ENCODE measurements at places on chromosomes 3 and 15.

DNA sequence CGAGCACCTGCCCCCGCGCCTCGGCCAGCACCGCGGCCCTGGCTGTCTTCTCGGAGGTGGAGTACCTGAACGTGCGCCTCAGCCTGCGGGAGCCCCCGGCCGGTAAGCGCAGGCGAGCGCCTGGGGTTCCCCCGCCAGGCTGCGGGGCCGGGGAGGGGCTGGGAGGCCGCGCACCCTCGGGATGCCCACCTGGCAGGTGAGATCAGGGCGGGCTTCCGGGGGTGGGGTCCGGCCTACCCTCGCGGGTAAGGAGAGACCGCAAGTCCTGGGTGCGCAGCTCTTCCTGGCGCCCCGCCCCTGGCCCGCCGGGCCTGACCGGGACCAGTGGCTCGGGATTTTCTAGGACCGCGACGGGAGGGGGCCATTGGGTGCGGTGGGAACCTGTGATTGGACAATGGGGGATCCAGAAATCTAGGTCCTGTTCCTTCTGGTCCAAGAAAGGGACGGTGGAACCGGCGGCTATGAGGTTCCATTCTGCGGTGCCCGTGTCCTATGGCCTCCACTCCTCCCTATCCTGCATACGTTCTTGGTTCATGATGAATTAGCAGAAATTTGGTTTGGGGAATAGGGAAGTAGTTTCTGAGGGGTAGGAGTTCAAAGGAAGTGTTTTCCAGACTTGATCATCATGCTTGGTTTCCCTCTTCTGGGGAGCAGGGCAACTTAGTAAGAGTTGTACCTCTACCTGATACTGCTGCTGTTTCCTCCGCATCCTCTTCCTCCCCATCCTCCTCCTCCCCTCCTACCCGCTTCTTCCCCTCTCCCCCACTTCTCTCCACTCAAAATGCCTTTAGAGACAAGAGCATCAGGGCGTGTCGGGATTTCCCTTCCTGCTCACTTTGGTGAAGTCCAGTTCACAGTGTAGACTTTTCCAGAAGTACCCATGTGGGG is 808 bp downstream of the ARRDC4 start:
- DNase-seq: no peak

- no peak for DNase-seq
These were observed 53.6 kb downstream of the VGLL3 start for GRCh38 chr3:86937306-86937791.

- DNase-seq: no peak
These were observed 107.4 kb downstream of the P2RY1 start for GRCh38 chr3:152942366-152942765.

DNA sequence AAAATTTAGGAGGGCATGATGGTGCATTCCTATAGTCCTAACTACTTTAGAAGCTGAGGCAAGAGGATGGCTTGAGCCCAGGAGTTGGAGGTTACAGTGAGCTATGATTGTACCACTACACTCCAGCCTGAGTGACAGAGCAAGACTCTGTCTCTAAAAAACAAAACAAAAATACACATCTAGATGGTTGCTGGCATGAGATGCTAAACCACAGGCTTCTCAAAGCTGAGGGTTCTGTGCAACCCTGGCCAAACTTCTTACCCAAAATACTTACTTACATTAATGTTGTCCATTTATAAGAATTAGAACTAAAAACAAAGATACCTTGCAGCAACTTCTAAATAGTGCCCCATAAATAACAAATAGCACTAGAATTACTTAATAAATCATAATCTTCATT is 14.3 kb upstream of the ARHGEF3 start:
- no peak for DNase-seq

- no peak for DNase-seq
These were observed 687.0 kb upstream of the NECTIN3 start for GRCh38 chr3:110384601-110385000.

- DNase-seq: no peak
These were observed 75.3 kb downstream of the P2RY1 start for GRCh38 chr3:152910211-152910610.

GRCh38 chr3:58272891-58273290 is 33.2 kb upstream of the RPP14 start:
- no peak for DNase-seq

DNA sequence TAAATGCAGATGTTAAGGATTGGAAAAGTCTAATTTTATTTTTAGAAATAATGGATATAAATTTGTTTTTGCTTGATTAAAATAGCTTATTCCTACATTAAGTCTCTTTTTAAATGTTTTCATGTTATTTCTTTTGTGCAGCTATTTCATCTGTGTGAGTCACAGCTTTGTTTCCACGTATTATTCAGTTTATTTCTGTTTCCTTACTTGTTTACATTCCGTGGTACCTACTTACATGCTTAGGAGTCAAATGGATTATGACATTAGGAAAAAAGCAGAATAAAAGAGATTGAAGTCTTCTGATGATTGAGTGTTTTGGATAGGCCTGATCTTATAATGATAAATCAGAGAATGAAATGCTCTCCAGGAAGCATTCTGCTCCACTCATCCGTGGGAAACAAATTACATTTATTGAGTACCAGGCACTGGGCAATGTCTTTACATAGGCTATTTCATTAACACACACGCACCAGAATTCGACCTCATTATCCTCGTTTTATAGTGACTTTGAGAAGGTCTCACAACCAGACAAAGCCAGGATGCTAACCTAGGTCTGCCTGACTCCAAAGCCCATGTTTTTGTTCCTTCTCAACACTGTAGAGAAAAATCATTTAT is 38.1 kb upstream of the RASA2 start:
- no peak for DNase-seq

GRCh38 chr3:32757618-32758374 is 60.0 kb upstream of the TRIM71 start:
- DNase-seq: no peak

DNA sequence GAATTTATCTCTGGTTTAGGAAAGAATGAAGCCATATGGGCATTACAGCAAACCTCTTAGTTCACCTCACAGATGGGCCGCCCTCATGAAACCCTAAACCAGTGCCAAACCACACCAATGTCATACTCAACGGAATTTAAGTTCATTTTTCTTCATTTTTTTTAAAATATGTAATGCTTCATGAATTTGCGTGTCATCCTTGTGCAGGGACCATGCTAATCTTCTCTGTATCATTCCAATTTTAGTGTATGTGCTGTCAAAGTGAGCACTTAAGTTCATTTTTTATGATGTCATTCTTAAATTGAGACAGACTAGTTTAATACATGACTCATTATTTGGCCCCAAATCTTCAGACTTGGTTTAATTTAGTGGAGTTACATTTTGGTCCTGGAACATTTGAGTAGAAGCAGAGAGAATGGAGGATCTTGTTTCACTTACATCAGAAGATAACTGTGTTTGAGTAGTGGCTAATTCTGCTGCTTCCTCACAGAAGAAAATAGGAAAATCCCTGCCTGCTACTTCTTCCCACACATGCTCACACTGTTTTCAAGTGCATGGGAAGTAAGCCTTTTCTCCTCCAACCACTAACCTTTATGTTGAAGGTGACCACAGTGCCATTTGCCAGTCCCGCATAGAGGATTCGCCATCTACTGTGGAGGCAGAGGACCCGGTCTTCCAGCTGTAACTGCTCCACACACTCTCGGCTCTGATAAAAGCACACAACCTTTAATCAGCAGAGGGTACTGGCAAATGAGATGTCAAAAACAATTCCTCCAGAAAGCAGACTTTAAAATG is 63.3 kb downstream of the ZNF106 start:
- no peak for DNase-seq

DNA sequence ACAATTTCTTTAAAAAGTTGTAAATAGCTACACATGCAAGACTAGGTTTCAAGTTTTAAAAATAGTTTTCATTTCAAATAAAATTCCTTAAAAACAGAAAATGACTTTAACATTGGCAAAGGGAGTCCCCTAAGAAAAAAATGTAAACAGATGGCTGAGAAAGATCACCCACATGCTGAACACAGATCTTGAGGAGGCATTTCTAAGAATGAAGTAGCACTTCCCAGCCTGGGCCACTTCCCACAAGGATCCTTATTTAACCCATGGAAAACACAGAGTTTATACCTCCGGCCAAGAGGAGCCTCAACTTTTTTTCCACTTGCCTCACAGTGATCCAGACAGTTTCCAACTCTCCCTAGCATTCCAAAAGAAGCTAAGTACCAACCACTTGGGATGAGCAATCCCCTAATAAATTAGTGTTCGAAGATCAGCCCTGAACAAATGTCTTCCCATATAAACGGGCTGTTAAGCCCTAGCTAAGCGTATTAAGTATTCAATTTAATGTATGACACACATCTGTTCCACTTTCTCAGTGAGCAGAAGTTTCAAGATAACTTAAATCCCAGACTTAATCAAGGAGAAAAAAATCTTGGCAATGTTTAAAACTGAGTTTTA is 61.4 kb downstream of the GADL1 start:
- DNase-seq: no peak

GRCh38 chr15:36831125-36831903 is 251.9 kb downstream of the CDIN1 start:
- no peak for DNase-seq

DNA sequence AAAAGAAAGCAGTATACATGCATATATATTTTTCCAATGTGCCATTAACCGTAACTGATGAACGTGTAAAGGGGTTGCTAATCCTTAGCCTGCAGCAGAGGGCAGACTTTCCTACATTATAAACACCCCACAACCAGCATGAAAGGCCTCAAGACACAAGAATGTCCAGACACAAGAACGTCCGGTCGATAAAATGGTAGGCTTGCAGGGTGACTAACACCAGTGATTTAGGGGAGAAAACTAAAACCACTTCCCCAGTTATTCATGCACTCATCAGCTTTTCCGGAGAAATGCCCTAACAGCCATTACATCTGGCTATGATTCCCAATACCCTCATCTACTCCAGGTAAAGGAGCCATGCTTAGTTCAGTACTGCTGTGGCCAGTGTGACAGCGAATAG is 57.4 kb downstream of the LRTM1 start:
- peak; percentile 45 for DNase-seq

GRCh38 chr3:37630441-37630840 is 231.2 kb upstream of the CTDSPL start:
- DNase-seq: no peak

DNA sequence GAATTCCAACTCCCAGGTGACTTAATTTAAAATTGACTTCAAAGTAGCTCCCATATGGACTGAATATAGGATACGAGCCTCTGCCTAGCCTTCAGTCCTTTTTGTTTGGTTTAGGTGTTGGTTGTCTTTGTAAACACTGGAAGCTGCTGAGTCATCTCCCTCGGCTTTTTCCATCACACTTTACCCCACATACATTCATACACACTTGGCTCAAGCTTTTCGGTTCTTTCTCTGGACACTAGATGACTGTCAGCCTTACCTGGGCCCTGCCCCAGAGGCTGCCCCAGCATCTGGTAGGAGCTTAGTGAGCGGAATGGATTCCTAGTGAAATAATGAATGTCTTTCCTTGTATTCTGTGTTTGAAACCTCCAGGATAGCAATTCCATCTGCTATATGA is 201.5 kb upstream of the IL12A start:
- no peak for DNase-seq

GRCh38 chr15:28904541-28905315 is 19.0 kb downstream of the APBA2 start:
- DNase-seq: no peak

GRCh38 chr15:75823860-75824613 is 19.2 kb upstream of the UBE2Q2 start:
- DNase-seq: peak; percentile 68

GRCh38 chr3:96259-96658 is 100.3 kb upstream of the CHL1 start:
- no peak for DNase-seq

DNA sequence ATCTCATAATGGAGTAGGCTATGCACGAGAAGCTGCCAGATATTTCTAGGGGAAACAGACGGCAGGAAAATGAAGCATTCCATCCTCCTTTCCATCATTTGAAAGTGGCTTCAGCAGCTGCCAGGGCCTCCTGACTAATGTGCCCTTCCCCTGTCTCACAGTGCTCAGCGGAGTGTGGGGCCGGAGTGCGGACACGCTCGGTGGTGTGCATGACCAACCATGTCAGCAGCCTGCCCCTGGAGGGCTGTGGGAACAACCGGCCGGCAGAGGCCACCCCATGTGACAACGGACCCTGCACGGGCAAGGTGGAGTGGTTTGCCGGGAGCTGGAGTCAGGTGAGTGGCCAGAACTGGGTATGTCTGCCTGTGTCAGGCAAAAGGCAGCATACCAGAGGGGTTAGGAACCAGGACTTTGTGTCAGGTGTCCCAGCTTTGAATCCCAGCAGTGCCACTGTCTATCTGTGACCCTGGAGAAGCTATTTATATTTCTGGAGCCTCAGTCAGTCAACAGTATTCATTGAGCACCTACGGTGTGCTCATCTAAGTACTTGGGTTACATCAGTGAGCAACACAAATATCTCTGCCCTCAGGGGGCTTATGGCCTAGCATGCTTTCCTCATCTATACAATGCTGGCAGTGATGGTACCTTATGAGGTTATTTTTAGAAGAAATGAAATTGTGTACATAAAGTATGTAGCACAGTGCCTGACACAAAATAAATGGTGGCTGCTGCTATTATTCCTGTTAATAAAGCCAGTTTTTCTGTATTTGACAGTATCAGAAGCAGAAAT is 52.4 kb upstream of the NR2E3 start:
- DNase-seq: no peak

GRCh38 chr3:195888311-195888761 is 20.0 kb downstream of the TNK2 start:
- DNase-seq: no peak

- no peak for DNase-seq
These were observed 12.7 kb downstream of the LYSMD4 start for GRCh38 chr15:99720533-99720932.

GRCh38 chr15:61828008-61828407 is 232.2 kb downstream of the VPS13C start:
- no peak for DNase-seq

DNA sequence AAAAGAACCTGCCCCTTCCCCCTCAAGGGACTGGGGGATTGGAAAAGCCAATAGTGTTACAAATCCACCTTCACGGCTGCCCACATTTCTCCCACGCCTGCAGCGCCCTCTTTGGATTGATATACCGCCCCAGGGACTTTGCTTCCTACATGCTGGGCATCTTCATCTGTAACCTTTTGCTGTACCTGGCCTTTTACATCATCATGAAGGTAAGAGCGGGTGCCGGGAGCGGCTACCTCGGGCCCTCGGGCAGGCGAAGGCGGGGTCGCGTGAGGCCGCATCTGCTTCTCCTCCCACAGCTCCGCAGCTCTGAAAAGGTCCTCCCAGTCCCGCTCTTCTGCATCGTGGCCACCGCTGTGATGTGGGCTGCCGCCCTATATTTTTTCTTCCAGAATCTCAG is 73.1 kb downstream of the USF3 start:
- DNase-seq: peak; percentile 14

- no peak for DNase-seq
These were observed 5.0 kb downstream of the GXYLT2 start for GRCh38 chr3:72892870-72893269.
